ENCODE measurements at places on chromosomes 6 and 20.
A peak's percentile ranks its signal among the peaks of the same experiment; 100 is the strongest.

- DNase-seq = no peak
These were observed 39.6 kb downstream of the OR2B2 start for GRCh38 chr6:27872642-27873020.

DNA sequence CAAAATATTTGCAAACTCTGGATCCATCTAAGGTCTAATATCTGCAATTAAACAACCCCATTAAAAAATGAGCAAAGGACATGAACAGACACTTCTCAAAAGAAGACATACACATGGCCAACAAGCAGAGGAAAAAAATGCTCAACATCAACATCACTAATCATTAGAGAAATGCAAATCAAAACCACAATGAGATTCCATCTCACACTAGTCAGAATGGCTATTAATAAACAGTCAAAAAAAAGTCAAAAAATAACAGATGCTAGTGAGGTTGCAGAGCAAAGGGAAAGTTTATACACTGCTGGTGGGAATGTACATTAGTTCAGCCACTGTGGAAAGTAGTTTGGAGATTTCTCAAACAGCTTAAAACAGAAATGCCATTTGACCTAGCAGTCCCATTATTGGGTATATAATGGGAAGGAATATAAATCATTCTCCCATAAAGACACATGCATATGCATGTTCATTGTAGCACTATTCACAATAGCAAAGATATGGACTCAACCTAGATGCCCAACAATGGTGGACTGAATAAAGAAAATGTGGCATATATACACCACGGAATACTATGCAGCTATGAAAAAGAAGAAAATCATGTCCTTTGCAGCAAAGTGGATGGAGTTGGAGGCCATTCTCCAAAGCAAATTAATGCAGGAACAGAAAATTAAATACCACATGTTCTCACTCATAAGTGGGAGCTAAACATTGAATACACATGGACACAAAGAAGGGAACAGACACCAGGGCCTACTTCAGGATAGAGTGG is 9.1 kb downstream of the ZNFX1 start:
- DNase-seq = no peak

- DNase-seq = no peak
These were observed 54.6 kb downstream of the RIN2 start for GRCh38 chr20:19812696-19813095.

DNA sequence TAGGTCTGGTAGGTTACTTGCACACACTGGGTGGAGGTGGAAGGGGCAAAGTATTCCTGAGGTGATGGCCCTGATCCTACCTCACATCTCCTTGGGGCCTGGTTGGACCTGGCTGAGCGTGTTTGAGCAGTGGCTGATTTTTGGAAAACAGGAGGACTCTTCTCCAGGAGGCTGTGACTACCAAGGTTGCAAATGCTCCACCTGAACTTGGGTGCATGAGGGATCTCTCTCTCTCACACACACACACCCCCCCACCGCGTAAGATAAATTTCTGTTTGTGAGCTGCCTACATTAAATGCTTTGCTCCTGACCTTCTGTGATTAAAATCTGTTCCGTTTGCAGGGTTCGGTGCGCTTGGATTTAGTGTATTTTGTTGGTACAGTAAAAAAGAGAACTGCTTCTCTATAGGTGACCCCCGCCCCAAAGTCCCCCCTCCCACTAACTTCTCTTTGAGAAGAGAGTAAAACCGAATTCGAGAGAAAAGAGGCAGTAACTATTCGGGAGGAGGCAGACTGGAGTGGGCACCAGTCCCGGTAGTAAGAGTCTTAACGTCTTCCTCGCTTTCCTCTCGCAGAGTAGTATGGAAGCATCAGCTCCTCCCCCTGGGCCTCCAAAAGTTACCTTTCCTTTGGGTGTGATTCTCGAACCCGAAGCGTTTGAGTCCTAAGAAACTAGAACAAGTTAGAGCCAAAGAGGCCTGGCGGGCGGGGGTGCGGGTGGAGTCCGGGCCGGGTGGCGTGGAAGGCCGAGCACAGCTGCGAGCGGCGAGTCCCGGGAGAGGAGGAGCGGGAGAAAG is 585 bp upstream of the DSE start:
- DNase-seq = no peak

DNA sequence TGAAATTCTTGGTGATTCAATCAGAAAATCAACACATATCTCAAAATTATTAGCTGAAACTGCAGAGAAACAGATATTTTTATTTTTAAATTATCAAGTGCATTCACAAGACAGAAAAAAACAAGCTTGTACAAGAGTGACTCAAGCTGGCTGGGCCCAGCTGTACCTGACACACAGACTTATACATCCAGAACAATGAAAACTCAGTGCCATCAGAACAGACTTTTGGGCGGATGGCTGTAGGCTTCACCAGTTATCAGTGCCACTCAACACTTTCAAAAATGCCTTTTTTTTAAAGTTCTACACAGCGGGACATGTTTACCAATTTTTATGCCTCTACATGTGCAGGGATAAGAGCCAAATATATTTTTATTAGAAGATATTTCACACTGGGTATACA is 102.8 kb downstream of the MYB start:
- DNase-seq = no peak

GRCh38 chr6:109345986-109346385 is 36.3 kb downstream of the CD164 start:
- DNase-seq = no peak

- peak; percentile 7 for DNase-seq
These were observed 78.3 kb upstream of the CLDN20 start for GRCh38 chr6:155185544-155185943.

DNA sequence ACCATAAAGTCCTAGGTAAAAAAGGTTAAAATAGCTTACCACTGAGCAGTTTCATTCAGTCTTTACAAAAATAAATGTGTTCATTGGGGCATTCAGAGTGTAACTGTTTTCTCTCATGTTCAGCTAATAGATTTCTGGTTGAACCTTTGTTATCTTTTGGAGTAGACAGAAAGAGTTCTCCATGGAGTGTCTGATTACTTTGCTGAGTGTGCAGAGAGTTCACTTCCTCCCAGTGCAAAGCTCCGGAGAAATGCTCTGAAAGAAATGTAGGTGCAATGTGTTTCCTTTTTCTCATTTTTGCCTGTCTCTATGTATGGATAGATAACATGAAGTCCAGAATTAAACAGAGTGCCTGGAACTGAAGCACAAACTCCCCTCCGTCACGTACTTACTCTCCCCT is 52.6 kb downstream of the JAG1 start:
- DNase-seq = no peak

GRCh38 chr6:128118401-128118800 is 217.5 kb upstream of the THEMIS start:
- no peak for DNase-seq
